ENCODE measurements at places on chromosomes 3 and 15.

GRCh38 chr3:188170461-188171459 is 16.8 kb downstream of the LPP start:
- DNase-seq: no peak

GRCh38 chr15:47194718-47195117 is 522.6 kb upstream of the SEMA6D start:
- DNase-seq: no peak

DNA sequence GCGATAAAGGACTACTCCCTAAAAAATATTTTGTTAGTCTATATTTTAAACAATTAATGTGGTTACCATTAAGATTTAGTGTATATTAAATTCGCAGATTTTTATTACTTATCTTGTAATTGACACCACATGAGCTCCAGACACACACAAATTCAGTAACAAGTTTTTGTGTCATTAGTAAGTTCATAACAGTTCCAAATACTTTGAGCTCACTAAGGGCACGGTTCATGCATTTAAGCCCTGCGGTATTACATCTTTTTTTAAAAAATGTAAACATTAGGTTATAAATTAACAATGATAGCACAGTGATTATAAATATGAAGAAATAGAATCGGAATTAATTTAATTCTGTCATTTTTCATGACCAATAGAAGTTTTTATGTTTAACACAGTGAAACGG is 317.3 kb downstream of the ZNF385D start:
- DNase-seq: no peak

DNA sequence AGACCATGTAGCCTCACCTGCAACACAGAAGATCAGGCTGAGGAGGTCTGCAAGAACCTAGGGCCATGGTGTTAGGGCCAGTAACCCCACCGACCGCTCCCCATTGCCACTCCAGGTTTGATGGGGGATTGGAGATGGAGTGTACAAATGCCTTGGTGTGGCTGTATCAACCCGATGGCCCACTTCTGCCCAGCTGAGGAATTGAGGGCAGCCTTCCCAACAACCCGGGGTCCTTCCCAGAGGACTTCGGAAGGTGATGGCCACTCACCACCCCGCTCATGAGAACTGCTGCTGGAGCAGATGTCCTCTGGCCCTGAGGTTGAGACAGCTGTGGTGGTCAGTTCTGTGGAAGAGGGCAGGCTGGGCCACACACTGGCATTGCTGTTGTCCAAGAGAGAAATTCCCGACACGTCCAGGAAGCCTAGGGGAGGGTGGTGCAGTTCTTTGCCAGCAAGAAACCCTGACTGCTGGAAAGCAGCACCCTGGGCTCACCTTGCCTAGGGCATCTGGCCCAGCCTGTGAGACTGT is 8.9 kb downstream of the GORASP1 start:
- no peak for DNase-seq

GRCh38 chr3:186268616-186269448 is 93.2 kb downstream of the DGKG start:
- no peak for DNase-seq

GRCh38 chr3:24428481-24428880 is 66.2 kb downstream of the THRB start:
- no peak for DNase-seq

- DNase-seq: no peak
Measured at GRCh38 chr3:84039099-84039498, 919.7 kb upstream of the CADM2 start.

DNA sequence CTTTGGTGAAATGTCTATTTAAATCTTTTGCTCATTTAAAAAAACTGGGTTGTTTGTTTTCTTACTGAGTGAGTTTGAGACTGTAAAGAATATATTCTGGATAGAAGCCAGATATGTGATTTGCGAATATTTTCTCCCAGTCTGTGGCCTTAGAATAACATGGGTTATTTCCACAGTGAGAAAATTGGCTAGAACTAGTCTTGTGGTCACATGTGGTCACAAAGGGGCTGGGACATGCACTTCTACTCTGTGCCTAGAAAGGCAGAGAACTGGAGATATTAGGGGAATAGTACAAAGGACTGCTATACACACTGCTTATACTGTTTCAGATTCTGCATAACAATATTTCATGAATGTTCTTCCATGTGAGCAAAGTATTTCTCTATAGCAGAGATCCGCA is 79.9 kb upstream of the RGMA start:
- DNase-seq: no peak

DNA sequence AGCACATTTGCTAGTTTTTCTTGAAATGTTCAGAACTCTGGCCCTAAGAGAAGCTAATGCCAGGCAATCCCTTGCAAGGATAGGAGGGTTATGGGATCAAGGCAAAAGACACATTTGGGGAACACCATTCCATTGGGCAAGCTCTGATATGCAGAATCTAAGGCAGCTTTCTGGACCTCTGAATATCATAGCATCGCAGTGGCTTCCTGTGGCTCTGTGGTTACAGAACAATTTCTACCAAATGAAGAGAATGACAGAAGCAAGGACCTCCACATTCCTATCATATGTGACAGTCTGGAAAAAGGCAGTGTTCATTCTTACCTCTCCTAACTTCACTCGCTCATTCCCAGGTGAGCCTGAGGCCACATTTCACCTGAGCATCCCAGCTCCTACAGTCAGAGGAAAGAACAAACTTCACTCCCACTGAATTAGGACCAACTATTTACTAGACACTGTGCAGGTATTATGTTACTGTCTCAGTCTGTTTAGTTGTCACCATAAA is 836.1 kb upstream of the CFAP20DC start:
- no peak for DNase-seq

DNA sequence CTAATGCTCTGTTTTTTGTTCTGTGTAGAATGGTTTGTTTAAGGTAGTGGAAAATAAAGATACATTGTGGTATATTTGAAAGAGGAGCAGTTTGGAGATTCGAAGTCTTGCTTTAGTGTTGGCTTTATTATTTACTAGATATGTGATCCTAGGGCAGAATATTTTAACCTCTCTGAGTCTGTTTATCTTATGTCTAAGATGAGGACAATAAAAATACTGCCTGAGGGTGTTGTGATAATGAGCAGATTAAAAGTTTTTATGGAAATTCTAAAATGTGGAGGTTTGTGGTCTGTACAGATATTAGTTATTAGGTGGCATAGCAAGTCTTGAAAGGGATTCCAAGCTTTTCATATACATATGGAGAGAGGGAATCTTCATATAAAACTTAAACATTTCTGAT is 15.0 kb downstream of the TCF12 start:
- no peak for DNase-seq

GRCh38 chr3:177420651-177421480 is 223.6 kb upstream of the TBL1XR1 start:
- DNase-seq: no peak

Data from H1 (cell line).